ENCODE measurements at places on chromosomes 7 and 10.

- no peak for DNase-seq
Measured at GRCh38 chr10:34656661-34657060, 158.4 kb downstream of the PARD3 start.

- DNase-seq = no peak
Measured at GRCh38 chr10:85647741-85648140, 718.9 kb downstream of the GRID1 start.

GRCh38 chr10:30413996-30414576 is 19.9 kb upstream of the MAP3K8 start:
- DNase-seq = no peak

DNA sequence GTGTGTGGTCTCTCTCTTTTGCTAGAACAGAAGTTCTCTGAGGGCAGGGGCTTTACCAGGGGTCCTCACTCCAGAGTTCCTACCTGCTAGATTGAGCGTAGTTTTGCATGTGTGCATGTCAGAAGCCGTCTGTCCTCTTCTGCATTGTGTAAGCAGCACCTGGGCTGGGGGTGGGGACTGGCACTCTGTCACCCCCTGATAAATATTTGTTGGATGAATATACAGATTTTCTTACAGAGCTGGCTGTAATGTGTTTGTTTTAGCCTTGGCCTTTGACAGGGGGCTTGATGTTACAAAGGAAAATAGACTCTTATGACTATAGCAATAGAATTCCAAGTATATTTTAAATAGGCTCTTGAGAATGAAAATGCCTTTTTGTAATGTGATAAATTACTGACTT is 46.6 kb downstream of the WDR37 start:
- DNase-seq = no peak

GRCh38 chr10:36675458-36675880 is 449.9 kb upstream of the ANKRD30A start:
- no peak for DNase-seq

- DNase-seq = no peak
Measured at GRCh38 chr7:123770378-123770777, 21.6 kb upstream of the WASL start.

DNA sequence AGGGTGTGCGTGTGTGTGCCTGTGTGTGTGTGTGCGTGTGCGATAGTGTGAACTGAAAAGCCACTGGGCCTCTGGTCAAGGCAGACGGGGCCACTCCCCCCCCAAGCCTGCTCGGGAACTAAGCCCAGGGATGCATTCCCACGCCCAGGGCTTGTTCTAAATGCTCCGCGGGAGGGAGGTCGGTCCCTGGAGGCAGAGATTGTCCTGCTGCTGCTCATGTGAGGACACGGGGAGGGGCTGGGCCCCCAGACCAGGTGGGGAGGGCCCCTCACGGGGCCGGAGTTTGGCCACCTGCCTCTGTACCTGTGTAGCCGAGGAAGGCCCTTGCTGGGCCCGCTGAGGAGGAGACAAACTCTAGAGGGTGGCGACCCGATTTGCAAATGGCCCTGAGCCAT is 93.9 kb downstream of the PDGFA start:
- no peak for DNase-seq

DNA sequence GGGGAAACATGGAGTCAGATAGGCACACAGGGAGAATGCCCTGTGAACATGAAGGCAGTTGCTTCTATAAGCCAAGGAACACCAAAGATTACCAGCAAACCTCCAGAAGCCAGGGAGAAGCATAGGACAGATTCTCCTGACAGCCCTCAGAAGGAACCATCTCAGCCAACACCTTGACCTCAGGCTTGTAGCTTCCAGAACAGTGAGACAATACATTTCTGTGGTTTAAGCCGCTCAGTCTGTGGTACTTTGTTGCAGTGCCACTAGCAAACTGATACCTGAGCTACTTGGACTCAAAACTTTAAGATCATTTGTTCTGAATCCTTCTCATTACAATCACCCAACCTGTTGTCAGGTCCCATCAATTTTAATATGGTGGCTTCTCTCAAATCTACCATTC is 31.2 kb downstream of the ABLIM1 start:
- DNase-seq = no peak

GRCh38 chr10:99731306-99732032 is 458 bp downstream of the COX15 start:
- no peak for DNase-seq

GRCh38 chr10:81978238-81978637 is 103.2 kb downstream of the NRG3 start:
- no peak for DNase-seq

DNA sequence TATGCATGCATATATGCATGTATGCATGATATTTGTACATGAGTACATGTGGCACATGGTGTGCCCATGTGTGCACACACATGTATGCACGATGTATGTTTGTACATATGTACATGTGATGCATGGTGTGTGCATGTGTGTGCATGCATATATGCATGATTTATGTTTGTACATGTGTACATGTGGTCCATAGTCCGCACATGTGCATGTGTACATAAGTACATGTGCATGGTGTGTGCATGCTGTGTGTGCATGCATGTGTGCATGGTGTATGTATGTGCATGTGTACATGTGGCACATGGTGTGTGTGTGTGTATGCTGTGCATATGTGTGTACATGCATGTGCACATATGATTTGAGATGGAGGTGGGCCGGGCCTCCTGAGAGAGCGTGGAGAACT is 384.2 kb downstream of the TYW1 start:
- no peak for DNase-seq

- no peak for DNase-seq
Measured at GRCh38 chr7:101919363-101920115, 102.1 kb downstream of the CUX1 start.

DNA sequence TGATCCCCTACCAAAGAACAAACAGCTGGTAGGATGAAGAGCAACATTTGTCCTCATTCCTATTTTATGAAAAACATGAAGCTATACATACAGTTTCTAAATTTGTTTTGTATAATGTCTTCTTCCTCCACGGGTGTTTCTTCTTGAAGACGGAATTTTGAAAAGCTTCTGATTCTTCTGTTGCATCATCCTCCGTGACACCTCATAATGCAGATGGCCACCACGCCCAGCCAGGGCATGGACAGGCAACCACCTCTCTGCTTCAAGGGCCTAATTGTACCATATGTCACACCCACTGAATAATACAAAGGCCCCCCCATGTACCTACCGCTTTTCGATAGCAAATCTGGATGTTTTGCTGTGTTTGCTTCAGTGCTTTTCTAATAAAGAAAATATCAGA is at the start of gene SUN3:
Gene SUN3, minus strand, starts transcription at position 170 of the 400 bp plus-strand sequence. Its CDS starts 169 bp downstream, at position 1.
- DNase-seq = no peak

DNA sequence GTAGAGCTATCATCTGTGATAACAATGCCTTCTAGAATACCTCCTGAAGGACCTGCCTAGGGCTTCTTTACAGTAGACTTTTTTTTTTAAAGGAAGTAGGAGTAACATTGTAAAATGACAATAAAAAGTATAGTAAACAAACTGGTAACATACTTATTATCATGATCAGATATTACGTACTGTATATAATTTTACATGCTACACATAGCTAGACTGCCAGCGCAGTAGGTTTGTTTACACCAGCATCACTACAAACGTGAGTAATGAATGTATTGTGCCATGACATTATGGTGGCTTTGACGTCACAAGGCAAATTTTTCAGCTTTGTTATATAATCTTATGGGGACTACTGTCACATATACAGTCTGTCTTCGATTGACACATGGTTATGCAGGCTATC is 15.4 kb upstream of the ZRANB1 start:
- no peak for DNase-seq

GRCh38 chr7:127396184-127396583 is 3.7 kb upstream of the ZNF800 start:
- DNase-seq = no peak

GRCh38 chr10:486206-486605 is 203.3 kb downstream of the DIP2C start:
- peak; percentile 54 for DNase-seq

GRCh38 chr7:88396948-88397322 is 90.2 kb upstream of the STEAP4 start:
- DNase-seq = no peak

DNA sequence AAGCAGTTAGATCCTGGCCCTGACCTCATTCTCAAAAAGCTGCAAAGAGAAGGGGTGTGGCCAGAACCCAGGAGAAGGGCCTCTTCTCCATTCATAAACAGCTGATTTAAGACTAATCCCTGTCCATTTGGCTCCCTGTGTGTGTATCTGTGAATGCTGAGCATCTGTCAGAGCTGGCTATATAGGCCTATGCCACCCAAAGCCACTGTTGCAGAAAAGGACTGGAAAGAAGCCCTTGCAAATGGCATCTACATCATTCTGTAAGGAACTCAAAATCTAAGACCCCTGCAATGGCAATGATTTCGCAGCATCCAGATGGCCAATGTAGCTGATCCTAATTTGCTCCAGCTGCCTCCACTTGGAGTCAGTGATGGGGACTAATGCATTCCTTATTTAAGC is 384.5 kb downstream of the KCNMA1 start:
- no peak for DNase-seq

GRCh38 chr7:82012453-82012852 is 242.6 kb upstream of the HGF start:
- DNase-seq = no peak

All from suprapubic skin (tissue), 4 donors.